ENCODE measurements at places on chromosomes 1 and 21.
A peak's percentile ranks its signal among the peaks of the same experiment; 100 is the strongest.

- no peak for DNase-seq
These were observed 44.9 kb downstream of the ROR1 start for GRCh38 chr1:63818567-63819325.

DNA sequence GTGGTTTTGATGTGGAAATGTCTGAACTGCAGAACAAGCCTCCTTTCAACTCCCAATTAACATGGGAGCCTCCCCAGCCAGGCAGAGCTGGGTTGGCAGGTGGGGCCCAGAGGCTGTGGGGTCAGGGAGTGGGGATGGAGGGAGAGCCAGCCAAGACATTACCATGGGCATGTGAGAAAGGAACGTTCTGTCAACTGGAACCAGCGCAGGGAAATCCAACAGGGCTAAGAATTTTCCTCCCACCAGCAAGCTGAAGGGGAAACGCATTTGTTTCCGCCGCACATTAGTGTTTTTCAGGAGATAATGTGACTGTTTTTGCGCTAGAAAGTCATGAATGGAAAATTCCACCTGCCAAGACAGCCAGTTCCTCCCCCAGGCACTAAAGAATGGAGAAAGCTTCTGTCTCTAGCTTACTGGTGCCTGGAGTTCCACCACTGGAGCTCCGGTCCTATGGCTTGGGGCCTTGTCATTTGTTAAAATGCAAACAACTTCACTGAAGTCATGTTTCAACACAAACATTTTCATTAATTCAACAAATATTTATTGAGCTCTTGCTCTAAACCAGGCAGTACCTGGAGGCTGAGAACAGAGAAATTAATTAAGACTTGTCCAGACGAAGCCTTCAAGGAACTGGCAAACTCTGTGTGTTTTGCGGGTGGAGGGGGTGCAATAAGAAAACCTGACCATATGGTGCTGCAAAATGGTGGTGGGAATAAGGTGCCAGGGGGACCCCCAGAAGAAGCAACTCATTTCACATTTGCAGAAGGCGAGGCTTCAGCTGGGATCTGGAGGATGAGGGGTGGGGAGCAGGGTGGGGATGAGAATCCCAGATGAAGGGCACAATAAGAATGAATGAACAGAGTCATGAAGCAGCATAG is 305.1 kb downstream of the MATN1 start:
- no peak for DNase-seq

DNA sequence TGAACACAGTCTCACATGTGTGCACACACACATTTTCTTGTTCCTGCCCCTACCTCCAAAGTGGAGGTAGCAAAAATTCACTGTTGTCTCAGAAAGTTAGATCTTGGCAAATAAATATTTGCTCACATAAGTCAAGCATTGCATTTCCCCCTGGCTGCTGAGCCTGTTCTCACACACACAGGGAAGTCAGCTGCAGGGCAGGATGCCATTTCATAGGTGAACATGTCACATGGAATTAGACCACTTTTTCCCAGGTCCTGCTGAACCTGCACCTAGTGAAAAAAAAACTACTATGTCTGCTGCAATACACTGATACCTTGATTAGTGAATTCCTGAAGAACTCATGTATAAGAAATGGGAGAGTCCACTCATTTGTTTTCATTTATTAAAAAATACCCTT is 5.3 kb upstream of the CD55 start:
- no peak for DNase-seq

DNA sequence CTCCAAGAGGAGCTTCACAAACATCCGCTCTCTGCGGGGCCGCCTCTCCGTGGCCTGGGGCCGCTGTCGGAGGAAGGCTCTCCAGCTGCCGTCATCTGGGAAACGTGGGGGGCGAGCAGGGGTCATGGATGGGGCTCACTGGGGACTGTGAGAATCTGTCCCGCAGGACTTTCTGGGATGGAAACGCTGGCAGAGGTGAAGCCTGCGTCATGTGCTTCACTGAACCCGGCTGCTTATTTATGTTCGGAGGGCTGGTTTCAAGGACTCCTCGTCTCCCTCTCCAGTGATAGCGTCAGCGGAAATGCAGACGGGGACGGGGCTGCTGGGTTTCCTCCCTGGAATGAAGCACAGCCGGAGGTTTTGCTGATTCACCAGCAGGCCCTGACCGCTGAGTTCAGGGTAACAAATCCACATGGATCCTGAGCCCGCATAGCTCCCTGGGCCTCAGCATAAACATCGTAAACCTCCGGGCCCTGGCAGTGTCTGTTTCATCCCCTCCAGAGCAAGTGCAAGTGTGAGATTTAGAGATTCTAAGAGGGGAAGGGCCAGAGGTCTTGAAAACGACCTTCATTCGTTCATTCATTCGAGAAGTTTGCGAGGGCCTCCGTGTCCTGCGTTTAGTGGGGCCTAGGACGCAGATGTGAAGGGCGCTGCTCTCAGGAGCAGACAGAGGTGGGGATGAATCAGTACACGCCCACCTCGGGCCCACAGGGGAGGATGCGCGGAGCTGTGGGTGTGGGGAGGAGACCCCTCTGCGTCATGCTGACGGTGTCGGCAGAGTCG is 7.0 kb upstream of the POFUT2 start:
- peak; percentile 97 for DNase-seq

- no peak for DNase-seq
These were observed 57.2 kb downstream of the AGPAT3 start for GRCh38 chr21:43921979-43922945.

GRCh38 chr21:31064803-31065202 is 26.5 kb upstream of the KRTAP19-8 start:
- DNase-seq, result no peak

DNA sequence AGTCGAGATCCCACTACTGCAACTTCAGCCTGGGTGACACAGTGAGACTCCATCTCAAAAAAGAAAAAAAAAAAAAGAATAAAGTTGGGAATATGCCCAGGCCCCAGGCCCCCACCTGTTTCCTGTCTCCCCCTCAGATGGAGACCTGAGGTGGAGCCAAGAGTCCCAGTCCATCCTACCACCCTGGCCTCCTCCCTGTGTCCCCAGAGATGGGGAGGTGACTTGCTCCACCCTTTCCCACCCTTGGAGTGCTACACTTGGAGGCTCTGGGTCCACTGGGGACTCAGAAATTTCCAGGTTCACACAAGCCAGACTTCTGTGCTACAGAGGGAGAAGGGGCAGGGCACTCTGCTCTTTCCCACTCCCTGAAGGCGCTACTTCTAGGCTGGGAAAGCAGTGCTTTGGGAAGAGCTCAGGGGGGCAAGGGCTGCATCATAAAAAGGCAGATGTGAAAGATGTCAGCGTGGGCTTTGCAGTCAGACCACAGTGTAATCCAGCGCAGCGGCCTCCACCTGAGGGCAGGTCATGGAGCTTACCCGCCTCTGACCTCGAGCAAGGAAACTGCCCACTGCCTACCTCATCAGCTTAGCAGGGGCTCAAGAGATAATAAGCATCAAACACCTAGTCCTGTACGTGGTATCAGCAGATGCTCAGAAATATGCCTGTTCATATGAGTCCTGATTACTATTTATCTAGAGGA is 13.4 kb downstream of the TMEM63A start:
- DNase-seq, result no peak

DNA sequence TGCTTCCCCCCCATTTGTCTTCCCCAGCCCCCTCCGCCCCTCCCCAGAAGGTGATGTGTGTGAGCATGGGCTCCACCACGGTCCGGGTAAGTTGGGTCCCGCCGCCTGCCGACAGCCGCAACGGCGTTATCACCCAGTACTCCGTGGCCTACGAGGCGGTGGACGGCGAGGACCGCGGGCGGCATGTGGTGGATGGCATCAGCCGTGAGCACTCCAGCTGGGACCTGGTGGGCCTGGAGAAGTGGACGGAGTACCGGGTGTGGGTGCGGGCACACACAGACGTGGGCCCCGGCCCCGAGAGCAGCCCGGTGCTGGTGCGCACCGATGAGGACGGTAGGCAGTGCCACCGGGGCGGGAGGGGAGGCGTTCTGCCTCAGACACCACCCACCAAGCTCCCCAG is 52.2 kb upstream of the KDM4A start:
- DNase-seq, result no peak

- DNase-seq, result no peak
These were observed 33.4 kb downstream of the ATF3 start for GRCh38 chr1:212641956-212642355.

DNA sequence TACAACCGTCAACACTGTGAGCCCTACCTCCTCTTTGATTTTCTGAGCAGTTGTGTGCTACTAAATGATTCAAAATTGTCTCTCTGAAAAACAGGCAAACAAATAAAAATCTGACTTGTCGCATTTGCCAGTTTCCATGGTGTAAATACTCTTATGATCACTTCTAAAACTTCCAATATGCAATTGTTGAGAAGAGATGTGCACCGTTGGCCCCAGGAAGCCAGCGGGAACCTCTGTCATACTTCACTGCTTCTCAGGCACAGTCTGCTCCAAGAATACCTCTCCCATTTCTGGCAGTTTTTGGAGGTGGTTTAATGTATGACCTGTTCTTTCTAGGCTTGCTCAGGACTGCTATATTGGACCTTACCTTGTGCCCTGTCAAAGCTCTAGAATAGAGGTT is 196.0 kb upstream of the NCAM2 start:
- DNase-seq, result no peak

DNA sequence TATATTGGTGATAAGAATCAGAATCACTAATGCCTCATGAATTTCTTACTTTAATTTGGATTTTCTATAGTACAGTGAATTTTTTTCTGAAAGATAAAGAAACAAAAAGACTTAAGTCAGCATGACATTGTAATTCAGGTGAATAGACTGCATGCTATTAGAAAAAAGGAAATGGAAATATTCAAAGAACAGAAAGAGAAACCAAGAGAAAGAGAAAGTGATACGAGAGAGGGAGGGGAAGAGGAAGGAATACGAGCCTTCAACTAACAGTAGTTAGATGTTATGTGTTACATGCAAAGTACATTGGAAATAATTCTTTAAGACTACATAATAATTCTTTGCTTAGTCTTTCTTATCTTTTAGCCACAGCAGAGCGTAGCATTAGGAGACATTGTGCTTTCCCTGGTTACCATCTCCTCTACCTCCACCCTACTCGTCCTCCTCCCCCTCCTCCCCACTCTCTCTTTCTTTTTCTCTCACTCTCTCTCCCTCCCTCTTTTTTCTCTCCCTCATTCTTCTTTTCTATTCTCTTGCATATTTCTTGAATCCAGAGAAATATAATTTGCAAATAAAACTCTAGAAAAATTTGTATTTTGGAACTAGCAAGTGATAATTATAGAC is 46.4 kb upstream of the ADGRL4 start:
- DNase-seq, result no peak

DNA sequence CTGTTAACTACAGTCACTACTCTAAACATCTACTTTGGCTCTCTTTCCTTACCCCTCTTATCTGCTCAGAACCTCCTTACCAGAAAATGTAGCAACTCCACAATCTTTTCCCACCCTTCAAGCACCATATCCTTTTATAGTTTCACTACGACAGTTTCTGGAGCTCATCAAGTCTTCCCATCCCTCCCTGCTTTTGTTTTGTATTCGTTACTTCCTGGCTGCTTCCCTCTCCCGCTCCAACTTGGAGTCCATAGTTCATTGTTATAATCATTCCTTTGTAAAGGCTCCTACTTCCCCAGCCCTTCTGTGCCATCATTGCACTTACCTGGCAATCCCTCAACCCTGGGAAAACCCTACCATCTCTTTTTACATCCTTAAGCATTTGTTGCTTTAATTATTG is 18.0 kb downstream of the MPZL1 start:
- no peak for DNase-seq
